ENCODE measurements at places on chromosomes 16 and 17.

GRCh38 chr17:42784811-42785592 lies 4.6 kb downstream of the WNK4 start:
- H3K4me3 ChIP-seq: no peak overlapping the region
- no peak for DNase-seq
- H3K36me3 ChIP-seq: no peaks in the 10 kb centered on the region
- no peak overlapping the region for H3K27ac ChIP-seq
- peaks cover 45% of the 10 kb centered on the region for H3K4me1 ChIP-seq
- H3K27me3 ChIP-seq: peaks cover 88% of the 10 kb centered on the region

DNA sequence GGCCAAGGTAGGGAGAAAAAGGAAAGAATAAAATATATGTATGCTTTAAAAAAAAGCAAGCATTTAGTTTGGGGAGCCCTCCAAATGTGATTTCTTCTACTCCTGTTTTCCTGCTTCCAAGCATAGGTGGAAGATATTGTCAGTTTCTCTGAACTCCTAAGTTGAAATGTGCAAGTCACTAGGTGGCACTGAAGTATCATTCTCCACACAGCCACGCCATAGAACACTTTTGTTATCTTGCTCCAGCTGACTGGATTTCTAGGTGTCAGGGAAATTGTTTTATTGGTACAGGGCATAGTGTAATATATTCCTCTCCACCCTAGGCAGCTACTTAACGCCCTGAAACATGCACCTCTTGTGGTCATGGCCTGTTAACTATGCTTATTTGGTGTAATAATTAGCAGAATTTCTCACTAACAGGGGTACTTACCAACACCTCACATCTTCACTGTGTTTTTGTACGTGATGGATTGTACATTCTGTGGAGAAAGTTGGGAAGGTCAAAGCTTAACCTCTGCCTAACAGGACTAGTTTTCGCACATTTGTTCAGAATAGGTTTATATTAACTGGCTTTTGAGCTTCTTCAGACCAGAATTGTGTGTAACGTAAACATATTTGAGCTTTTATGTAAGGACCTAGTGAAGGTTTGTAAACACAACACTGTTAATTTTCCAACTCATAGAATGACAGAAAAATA lies 69.3 kb downstream of the FTO start:
- no peak overlapping the region for H3K27ac ChIP-seq
- H3K27me3 ChIP-seq: no peaks in the 10 kb centered on the region
- no peak overlapping the region for H3K4me3 ChIP-seq
- no peaks in the 10 kb centered on the region for H3K4me1 ChIP-seq
- peak; percentile 51 for DNase-seq

DNA sequence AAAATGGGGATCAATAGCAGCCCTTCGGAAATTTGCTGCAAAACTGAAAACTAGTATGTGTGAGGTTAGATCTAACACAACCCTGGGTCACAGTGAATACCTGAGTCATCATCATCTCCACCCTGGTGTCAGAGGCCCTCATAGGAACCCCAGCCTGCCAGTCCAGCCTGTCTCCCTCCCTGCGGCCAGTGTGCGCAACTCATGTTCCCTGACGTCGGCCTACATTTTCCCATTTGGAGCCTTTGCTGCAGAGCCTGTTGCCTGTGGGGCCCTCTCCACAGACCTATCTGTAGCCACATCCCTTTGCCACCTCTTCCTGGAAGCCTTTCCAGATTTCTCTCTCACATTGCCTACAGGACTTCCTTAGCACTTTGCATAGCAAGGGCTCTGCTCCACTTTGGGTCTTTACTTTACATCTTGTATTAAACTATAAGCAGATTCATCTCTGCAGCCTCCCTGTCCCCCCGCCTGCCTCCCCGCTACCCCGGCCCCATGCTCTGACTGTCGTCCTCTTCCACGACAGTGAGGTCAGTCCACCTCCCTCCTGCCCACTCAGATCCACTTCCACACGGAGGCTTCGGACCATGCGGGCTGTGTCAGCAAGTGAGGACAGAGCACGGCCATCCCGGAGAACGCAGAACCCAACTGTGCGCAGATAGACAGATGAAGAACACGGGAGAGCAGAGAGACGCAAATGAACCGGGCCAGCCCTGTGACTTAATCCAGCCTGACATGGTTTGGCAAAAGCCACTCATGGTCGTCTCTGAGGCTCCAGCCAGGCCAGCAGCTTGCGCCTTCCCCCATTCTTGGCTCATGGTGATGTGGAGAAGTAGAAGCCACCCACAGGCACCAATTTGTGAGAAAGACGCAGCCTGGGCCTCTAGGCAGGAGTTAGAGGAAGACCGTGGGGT lies 31.0 kb downstream of the NGFR start:
- DNase-seq: no peak
- H3K36me3 ChIP-seq: no peaks in the 10 kb centered on the region
- H3K27ac ChIP-seq: no peak overlapping the region
- no peaks in the 10 kb centered on the region for H3K27me3 ChIP-seq

GRCh38 chr16:77816293-77816692 lies 27.9 kb downstream of the VAT1L start:
- H3K36me3 ChIP-seq: peaks cover 3% of the 10 kb centered on the region
- no peak overlapping the region for H3K4me3 ChIP-seq
- no peak overlapping the region for H3K27ac ChIP-seq

DNA sequence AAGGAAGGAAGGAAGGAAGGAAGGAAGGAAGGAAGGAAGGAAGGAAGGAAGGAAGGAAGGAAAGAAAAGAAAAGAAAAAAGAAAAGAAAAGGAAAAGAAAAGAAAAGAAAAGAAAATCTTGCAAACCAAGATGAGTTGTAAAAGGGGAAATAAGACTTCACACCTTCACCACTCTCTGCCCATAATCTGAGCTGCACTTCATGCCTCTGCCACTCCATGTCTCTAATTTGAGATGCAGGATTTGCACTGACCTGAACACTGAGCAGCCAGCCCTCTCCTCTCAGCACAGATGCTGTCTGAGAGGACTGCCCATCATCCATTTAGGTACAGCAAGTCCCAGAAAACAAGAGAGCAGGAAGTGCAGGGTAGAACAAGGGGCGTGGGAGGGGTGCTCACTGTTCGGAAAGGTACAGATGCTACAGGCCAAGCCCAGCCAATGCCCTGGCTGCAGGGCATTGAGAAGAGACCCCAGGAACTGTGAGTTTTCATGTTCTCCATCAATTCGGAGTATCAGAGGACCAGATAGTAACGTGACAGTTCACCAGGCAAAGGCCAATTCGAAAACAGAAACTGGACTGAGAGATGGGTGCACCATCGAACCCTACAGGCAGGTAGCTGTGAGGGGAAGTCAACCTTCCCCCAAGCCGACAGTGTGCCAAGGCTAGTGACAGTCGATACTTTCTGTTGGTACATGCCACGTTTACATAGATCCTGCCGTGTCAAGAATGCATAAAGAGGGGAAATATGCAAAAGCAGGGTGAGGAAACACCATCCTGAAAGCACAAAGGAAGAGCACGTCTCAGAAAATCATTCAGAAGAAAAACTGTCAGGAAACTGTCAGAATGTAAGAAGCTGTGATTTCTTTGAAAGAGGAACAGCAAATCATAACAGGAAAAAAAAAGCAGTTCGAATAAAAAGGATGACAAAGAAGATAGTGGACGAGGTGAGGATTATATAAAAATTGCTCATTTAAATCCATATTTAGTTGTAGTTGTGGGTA lies 142.0 kb upstream of the RCVRN start:
- no peaks in the 10 kb centered on the region for H3K36me3 ChIP-seq
- DNase-seq: no peak
- H3K4me3 ChIP-seq: no peak overlapping the region
- no peaks in the 10 kb centered on the region for H3K27me3 ChIP-seq

GRCh38 chr16:67579686-67580085 lies 17.4 kb downstream of the CTCF start:
- no peaks in the 10 kb centered on the region for H3K4me1 ChIP-seq
- H3K36me3 ChIP-seq: peaks cover 17% of the 10 kb centered on the region
- H3K27me3 ChIP-seq: no peaks in the 10 kb centered on the region
- H3K4me3 ChIP-seq: no peak overlapping the region
- DNase-seq: no peak
